NCI-H1436 (cell line): ENCODE measurements at places on chromosomes 12 and 14.

GRCh38 chr12:105444653-105445102 lies 114.2 kb downstream of the C12orf75 start:
- no peak for DNase-seq

DNA sequence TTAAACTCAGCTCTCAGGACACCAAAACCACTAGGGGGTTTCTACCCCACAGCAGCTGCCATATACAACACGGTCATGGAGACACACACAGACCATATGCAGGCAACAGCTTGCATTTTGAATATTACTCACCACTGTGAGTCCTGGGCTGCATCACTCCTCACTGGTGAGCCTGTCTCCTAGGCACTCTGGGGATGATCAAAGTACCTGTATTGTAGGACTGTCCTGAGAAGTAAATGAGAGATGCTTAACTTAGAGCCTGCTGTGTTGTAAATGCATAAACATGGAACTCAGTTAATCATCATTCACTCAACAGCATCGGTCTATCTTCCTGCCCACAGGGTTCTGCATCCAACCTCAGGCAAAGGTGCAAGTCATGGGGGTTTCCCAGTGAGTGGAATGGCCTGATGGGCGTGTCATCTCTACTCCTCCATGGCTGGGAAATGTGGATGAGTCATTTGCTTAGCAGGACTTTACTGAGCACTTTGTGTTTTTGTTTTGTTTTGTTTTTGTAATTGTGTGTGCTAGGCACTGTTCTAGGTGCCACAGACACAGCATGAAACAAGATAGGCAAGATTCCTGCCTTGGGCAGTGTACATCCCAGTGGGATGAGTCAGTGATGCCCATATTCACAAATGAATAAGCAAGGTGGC lies 1141.2 kb upstream of the TMEM132C start:
- no peak for DNase-seq

GRCh38 chr12:113019025-113019424 lies 37.5 kb upstream of the DTX1 start:
- no peak for DNase-seq

DNA sequence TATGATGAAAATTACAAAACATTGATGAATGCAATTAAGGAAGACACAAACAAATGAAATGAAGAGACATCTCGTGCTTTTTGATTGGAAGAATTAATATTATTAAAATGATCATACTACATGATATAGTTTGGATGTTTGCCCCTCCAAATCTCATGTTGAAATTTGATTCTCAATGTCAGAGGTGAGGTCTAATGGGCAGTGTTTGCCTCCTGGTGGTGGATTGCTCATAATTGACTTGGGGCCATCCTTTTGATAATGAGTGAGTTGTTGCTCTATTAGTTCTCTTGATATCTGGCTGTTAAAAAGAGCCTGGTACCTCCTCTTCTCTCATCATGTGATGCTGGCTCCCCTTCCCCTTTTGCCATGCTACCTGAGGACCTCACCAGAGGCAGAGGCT lies 56.7 kb downstream of the CD163L1 start:
- no peak for DNase-seq

DNA sequence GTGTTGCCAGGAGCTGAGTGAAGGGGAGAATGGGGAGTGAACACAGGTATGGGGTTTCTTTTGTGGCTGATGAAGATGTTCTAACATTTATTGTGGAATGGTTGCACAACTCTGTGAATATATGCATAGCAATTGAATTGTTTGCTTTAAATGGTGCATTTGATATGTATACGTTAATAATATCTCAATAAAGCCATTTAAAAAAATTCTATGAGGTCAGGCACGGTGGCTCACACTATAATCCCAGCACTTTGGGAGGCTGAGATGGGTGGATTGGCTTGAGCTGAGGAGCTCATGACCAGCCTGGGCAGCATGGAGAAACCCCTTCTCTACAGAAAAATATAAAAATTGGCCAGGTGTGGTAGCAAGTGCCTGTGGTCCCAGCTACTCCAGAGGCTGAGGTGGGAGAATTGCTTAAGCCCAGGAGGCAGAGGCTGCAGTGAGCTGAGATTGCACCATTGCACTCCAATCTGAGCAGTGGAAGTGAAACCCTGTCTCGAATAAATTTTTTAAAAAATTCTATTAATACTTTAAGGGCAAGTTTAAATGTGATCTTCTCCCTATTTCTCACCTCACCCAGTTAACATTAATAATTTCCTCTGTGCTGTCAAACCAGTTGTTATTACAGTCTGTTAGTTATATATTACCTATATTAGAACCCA lies 65.3 kb downstream of the DENND5B start:
- DNase-seq, result no peak

DNA sequence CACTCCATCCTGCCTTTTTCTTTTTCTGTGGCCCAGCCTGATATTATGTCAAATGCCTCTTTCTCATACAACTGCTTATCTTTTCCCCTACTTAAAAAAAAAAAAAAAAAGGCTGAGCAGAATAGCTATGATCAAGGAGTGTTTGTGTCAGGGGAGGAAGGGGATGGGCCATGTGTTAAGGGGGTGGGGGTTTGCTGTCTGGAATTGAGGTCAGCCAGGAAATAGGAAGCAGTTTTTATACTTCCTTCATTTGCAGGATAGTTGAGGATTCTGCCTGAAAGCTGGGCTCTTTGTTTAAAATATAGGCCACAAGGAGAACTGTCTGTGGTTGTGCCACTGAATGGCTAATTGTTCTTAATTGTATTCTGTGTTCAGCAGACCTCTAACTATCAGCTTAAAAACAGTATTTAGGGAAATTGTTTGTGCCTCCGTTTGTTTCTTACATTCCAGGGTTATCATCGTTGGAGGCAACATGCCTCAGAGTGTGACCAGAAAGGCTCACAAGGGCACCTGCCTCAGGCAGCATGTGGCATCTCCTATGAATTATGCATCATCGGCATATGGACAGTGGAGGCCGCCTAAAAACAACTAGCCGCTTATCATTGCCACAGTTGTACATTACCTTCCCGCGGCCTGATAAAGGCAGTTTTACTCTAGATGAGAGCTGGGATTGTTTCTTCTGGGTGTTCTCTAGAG lies 96.0 kb downstream of the SRGAP1 start:
- DNase-seq, result no peak

DNA sequence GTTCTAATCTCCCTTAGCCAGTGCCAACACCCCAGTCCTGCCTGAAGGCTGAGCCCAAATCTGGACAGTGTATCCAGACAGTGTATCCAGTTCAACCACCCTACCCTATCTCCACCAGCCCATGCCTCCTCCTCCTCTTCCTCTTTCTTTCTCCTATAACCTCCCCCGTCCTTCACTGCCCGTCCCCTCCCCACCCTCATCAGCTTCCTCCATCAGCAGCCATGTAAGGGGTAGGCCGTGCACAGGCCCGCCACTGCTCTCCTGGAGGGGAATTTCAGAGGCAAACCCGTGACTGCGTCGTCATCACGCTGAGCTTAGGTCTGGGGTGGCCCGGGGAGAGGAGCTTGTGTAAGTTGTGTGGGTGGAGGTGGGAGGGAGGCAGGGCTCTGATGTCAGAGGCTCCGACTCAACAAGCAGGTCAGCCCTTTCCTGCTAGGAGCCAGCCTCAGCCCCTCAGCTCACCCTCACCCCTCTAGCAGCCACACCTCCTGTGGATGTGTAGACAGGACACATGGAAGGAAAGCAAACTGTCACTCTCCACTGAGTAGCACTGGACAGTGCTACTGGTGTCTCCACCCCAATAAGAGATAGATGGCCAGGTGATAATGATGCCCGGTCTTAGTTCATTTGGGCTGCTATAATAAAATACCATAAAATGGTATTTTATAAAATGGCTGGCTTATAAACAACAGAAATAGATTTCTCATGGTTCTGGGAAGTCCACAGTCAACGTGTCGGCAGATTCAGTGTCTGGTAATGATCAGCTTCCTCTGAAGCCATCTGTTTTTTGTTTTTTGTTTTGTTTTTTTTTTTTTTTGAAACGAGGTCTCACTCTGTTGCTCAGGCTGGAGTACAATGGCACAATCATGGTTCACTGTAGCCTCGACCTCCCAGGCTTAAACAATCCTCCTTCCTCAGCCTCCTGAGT lies 50.5 kb downstream of the IRF2BPL start:
- no peak for DNase-seq
